NCI-H460 (cell line): ENCODE measurements at places on chromosomes 16 and 17. TPM values are rescaled to one million over a fixed set of nuclear protein-coding genes. Genes with fewer than 3 reads are reported as not detected.

The SLC38A8 gene
- not detected in 2 replicates for total RNA-seq

- DNase-seq, result no peak
Observed at GRCh38 chr16:17657045-17657444, 186.3 kb upstream of the XYLT1 start.

The GAS2L2 gene
- not detected in 2 replicates for total RNA-seq

The TMEM238L gene
- not detected in 2 replicates for total RNA-seq

The SPEM1 gene
- total RNA-seq, result not detected in 2 replicates

- no peak for DNase-seq
Observed at GRCh38 chr17:79285973-79286372, 211.3 kb downstream of the ENGASE start.

GRCh38 chr17:13544292-13544691 is 57.4 kb downstream of the HS3ST3A1 start:
- DNase-seq, result no peak

The KRTAP4-3 gene
- total RNA-seq, result not detected in 2 replicates

GRCh38 chr16:12455287-12455798 is 348.3 kb downstream of the CPPED1 start:
- peak; percentile 15 for DNase-seq

DNA sequence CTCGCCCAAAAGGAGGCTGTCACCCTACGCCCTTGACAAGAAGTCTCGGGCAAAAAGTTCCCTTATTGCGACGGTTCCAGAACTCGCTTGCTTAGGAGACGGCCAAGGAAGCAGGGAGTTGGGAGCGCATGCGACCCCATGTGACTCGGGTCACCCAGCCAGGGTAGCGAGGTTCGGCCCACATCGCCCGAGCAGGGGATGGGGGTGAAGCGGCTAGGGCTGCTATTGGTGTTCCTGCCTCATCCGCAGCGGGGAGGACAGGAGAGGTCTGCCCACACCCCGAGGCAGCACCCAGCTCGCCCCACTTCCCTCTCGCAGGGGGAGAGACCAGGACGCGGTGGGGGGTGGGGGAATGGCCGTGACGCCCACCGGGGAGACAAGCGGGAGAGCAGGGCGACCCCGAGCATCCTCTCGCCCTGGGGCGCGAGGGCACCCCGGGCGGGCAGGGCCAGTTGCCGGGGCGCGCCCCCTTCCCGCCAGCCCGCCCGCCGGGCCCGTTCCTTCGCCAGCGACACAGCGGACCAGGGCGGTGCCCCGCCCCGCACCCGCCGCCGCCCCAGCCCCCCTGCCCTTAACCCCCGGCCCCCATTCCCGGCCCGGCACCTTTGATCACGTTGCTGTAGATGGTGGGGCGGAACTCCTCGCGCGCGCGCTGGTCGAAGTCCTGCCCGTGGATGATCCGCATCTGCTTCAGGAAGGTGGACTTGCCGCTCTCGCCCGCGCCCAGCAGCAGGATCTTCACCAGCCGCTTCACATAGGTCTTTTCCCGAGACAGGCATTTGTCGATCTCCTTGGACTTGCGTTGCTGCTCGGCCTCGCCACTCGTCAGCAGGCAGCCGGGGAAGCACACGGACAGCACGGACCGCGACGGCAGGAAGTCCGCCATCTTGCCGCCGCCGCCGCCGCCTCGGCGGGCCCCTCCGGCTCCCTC is 567 bp downstream of the GNA13 start:
- peak; percentile 9 for DNase-seq

DNA sequence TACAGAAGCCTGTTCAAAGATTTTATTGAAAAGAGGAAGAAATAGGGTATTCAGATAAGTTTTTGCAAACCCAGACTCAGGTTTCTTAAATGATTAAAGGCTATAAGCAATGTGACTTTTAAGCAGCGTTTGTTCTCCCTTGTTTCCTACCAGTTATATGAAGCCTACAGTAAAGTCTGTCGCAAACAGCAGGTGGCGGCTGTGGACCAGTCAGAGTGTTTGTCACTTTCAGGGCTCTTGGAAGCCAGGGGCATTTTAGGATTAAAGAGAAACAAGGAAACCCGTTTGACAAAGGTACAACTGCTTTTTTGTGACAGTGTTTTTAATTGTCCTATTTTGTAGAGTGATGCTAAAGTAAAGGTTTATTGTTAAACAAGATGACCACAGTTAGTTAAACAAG is 7.7 kb upstream of the RARA start:
- peak; percentile 31 for DNase-seq

GRCh38 chr16:50478773-50479149 is 69.4 kb upstream of the NKD1 start:
- DNase-seq, result no peak

DNA sequence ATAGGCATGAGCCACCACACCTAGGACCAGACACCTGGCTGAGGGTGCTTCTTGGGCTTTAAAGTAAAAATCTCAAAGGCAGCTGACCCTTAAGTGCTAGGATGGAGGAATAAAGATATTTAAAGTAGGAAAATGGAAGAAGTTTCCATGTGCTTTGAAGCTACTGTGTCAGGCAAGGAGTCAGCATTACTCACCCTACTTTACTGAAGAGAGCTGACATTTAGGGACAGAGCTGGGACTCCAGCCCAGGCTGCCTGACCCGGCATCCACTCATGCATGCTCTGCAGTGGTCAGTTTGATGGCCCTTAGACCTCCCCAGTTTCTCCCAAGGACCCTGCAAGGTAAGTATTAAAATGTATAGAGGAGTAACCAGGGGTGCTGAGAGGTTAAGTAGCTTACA is 124.7 kb upstream of the PLCG2 start:
- DNase-seq, result no peak

The SULT1A2 gene
- total RNA-seq, result 0.29 and 0.67 TPM in 2 replicates

GRCh38 chr16:69905171-69905555 is 46.0 kb upstream of the CLEC18A start:
- DNase-seq, result no peak

GRCh38 chr17:6755731-6756184 is at the start of gene XAF1:
Gene XAF1, plus strand, starts transcription at chr17:6756046. Its CDS starts 33 bp downstream, at chr17:6756079.
- DNase-seq, result no peak
